ENCODE measurements at places on chromosomes 16 and 17.
A peak's percentile ranks its signal among the peaks of the same experiment; 100 is the strongest.

DNA sequence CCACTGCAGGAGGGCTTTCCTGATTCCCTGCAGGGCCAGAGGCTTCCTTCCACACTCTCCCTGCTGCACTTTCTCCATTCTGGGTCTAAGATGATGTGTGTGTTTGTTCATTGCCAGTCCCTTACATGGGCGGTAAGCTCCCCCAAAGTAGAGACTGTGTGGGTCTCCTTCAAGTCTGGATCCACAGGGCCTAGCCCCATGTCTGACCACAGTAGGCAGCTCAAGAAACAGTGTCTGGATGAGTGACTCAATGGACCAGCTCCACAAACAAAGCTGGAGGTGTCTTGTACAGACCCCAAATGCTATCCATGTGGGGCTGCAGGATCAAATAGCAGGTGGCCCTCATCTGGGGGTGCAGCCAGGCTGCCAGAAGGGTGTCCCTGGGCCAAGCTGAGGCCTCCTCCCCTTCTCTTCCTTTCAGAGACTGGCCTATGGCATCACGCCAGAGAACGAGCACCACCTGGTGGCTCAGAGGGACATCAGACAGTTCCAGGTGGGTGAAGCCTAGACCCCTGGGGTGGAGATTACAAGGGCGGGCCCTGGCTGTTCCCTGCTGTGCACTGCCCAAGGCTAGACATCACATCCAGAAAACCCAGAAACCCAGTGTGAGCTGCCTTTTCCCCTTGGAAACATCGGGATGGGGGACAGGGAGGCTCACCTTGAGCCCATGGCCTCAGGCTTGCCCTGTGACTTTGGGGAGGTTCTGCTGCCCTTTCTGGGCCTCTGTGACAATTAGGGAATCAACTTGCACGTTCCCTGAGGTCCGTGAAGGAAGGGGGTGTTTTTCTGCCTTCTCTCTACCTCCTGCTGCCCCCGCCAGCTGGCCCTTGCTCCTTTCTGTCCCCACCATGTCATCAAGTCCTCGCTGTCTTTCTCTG is 45.9 kb downstream of the SLC6A2 start:
- DNase-seq = no peak

- no peak for DNase-seq
Measured at GRCh38 chr16:87340198-87340597, 23.0 kb upstream of the C16orf95 start.

DNA sequence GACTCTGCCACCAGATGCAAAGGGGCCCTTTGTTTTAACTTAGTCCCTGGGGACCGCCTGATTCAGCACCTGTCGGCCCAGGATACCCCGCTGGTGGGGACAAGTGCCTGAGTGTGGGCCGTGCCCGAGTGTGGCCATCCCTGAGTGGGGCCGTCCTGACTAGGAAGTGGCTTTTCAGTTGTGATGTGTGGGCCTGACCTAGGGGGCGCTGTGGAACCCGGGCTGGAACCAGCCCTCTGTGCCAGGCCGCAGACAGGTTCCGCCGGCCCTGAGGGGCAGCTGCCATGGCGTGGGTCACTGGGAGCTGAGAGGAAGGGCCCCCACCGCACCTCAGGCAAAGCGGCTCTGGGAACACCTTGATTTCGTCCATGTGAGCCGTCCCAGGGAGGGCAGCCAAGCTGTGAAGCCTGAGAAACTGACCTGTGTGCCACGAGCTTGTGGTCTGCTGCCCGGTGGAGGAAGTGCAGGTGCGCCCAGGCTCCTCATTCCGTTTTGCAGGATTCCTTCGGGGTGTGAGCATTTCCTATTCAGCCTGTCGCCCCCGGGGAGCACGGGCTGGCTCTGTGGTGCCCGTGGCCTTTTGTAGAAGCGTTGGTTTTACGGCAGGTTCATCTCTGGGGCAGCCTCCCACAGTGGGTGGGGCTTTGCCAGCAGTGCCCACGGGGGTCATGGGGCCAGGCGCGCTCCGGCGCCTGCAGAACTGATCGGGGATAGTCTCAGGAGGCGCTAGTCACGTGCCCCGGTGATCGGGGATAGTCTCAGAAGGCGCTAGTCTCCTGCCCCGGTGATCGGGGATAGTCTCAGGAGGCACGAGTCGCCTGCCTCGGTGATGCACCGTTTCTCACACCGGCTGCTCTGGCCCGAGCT is 5.3 kb downstream of the RPL13 start:
- DNase-seq = no peak

- no peak for DNase-seq
Measured at GRCh38 chr17:46024590-46024989, 25.5 kb downstream of the STH start.

- no peak for DNase-seq
Measured at GRCh38 chr16:60821661-60822060, 1214.6 kb downstream of the CDH8 start.

- DNase-seq = no peak
Measured at GRCh38 chr17:9577373-9577709, 899 bp downstream of the CFAP52 start.

DNA sequence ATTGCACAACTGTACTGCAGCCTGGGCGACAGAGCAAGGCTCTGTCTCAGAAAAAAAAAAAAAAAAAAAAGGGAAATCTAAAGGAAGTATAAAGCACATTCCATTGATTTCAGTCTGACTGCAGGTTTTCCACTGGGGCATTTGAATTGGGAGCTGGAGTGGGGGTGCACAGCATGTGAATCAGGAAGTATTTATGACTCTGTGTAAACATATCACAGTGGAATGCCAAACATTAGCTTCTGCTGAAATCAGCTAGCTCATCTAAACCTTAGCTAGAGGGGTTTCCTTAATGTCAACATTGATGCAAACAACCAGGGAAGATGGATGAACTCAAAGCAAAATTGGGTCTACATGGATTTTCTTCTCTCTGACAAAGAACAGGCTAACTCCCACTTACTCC is 641.0 kb upstream of the EEF2KMT start:
- DNase-seq = no peak

DNA sequence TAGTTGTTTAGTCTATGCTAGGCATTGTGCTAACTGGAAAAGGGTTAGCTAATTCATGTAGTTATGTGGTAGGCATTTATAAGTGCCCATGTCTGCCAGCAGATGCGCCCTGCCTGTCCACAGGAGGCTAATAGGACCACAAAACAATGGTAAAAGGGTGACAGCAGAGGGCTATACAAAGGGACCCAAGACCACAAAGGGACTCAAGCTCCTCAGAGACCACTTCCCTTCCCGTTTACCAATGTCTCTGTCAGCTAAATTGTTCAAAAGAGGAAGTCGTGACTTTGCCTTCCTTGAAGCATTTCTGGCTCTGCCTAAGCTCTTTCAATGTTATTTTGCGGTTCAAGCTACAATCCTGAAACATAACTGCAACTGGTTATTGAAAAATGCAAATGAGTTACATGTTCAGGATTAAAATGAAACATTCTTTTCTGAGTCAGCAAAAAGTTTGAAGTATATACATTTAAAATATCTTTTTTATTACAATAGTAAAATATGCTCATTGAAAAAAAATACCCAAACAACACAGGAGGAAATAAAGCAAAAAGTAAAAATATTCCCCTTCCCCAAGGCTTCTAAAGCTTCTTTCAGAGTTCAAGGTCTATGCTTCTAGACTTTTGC is 149.2 kb downstream of the MAF start:
- DNase-seq = no peak

GRCh38 chr16:10897134-10897533 is 20.1 kb downstream of the CIITA start:
- DNase-seq = no peak

GRCh38 chr16:7334801-7335560 is 2.3 kb downstream of the RBFOX1 start:
- DNase-seq = no peak

DNA sequence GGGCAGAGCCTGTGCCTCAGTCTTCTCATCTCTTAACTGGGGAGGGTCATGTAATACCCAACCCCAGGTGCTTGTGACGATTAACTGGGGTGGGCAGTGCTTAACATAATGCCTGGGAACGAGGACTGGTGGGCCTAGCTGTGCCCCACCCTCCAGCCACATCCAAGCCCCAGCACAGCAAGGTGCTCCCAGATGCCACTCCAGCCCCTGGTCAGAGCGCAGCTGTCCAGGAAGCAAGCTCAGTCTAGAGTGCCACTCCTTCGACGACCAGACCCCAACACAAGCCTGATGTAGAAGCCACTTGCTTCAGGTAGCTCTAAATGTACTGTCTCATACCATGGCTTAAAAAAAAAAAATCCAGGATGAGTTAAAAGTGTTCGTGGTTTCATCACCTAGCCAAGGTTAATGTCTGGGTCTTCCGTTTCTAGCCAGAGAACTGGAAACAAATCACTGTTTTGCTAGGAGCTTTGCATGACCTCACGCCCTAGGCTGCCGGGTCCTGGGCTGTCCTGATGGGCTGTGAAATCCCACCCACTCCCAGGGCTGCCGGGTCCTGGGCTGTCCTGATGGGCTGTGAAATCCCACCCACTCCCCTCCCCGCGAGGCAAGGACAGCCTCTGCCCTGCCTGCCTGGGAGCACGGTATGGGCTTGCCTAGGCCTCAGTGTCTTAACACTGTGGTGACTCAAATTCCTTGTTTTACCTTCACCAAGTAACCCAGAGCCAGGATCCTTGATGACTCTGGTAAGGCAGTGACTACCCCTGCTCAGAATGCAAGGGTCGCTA is 7.7 kb downstream of the MIEF2 start:
- no peak for DNase-seq

GRCh38 chr17:16215965-16216316 is 607 bp upstream of the NCOR1 start:
- DNase-seq = no peak

GRCh38 chr16:8675183-8676159 is 1.1 kb downstream of the ABAT start:
- no peak for DNase-seq

- DNase-seq = no peak
Measured at GRCh38 chr17:35735036-35735805, 3.8 kb downstream of the RASL10B start.

DNA sequence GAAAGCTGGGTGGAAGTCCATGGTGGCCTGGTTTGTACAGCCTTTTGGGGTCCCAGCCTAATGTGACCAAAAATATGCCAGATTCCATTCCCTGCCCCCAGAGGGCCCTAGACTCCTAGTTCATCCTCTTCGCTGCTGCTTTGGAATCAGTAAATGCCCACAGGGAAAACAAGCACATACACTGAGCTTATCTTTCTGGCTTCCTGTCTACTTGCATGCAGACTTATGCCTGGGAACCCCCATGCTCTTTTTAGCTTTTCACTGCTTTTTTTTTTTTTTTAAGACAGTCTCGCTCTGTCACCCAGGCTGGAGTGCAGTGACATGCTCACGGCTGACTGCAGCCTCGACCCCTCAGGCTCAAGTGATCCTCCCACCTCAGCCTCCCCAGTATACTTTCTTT is 6.2 kb upstream of the CD300LG start:
- DNase-seq = no peak

DNA sequence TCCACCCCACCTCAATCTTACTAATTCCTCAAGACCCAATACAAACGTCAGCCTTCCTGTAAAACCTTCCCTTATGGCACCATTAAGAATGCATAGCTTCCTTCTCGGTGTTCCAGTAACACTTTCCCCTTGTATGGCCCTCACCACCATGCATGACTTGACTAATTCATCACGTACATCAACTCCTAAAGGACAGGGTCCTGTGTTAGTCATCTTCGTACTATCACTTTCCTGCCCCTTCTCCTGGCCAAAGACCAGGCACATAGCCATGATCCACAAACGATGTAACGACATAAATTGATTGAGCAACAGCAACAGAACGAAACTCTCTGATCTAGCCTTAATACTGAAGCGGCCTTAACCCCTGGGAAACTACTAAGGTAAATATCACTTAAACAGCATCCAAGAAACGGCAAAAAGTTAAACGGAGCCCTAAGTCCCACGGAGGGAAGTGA is 612 bp downstream of the PSMD12 start:
- no peak for DNase-seq

GRCh38 chr16:70476272-70477020 is 22.1 kb downstream of the FCSK start:
- no peak for DNase-seq

GRCh38 chr16:25097276-25097975 is 14.1 kb upstream of the LCMT1 start:
- no peak for DNase-seq

GRCh38 chr17:2172077-2172851 is 117.4 kb downstream of the HIC1 start:
- DNase-seq = peak; percentile 59

GRCh38 chr17:42980766-42981397 is 517 bp downstream of the RUNDC1 start:
- no peak for DNase-seq

GRCh38 chr16:11417487-11417886 is 72.2 kb downstream of the RMI2 start:
- no peak for DNase-seq

- DNase-seq = no peak
Measured at GRCh38 chr17:56592487-56593085, 913 bp upstream of the NOG start.

GRCh38 chr17:39527220-39527813 is 66.0 kb downstream of the CDK12 start:
- no peak for DNase-seq

DNA sequence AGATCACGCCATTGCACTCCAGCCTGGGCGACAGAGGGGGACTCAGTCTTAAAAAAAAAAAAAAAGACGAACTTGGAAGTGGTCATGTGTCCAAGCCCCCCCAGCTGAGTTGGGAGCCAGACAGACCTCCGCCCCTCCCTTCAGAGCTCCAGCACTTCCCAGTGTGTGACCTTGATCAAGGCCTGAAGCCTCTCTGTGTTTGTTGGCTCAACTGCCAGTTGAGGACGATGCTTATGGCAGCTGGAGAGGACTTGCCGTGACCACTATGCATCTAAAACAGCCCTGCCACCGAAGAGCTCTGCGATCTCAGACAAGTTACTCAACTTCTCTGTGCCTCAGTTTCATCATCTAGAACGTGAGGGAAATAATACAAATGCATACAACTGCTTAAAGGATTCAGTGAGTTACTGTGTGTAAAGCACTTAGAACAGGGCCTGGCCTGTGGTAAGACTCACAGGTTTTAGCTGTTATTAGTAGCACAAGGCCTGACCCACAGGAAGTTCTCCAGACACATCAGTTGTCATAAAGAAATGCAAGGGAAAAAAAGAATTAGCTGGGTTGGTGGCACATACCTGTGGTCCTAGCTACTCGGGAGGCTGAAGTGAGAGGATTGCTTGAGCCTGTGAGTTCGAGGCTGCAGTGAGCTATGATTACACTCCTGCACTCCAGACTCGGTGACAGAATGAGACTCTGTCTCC is 7.0 kb upstream of the IL27 start:
- no peak for DNase-seq

DNA sequence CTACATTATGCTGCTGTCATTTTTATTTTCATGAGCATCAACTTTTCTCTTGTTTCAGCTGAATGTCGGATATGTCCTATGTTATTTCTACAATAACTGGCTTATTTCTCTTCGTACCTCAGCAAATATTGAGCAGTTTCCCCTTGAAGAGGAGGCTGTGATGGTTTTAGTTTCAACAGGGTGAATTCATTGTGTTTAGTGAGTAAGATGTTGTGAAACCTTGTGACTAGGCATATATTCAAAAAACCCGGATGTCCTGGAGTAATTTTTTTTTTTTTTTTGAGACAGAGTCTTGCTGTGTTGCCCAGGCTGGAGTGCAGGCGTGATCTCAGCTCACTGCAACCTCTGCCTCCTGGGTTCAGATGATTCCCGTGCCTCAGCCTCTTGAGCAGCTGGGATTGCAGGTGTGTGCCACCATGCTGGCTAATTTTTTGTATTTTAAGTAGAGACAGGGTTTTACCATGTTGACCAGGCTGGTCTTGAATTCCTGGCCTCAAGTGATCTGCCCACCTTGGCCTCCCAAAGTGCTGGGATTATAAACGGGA is 11.1 kb downstream of the CPD start:
- DNase-seq = no peak

- DNase-seq = no peak
Measured at GRCh38 chr17:68439656-68440290, 17.5 kb downstream of the WIPI1 start.

GRCh38 chr16:66401610-66402009 is 25.5 kb upstream of the BEAN1 start:
- DNase-seq = no peak
